ENCODE measurements at places on chromosomes 12 and 14.

GRCh38 chr12:20436316-20436715, 68.0 kb downstream of the PDE3A start:
- DNase-seq = no peak

DNA sequence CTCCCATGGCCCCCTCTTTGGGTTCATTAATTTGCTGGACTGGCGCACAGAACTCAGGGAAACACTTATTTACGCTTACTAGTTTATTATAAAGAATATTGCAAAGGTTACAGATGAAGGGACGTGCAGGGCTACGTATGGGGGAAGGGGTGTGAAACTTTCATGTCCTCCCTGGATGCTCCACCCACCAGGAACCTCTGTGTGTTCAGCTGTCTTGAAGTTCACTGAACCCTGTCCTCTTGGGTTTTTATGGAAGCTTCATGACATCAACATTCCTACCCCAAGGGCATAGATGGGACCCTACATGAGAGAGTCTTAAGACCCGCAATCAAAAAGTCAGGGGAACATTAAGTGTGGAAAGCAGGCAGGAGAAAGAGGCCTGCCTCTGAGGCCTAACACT, 58.1 kb downstream of the ADIPOR2 start:
- no peak for DNase-seq

DNA sequence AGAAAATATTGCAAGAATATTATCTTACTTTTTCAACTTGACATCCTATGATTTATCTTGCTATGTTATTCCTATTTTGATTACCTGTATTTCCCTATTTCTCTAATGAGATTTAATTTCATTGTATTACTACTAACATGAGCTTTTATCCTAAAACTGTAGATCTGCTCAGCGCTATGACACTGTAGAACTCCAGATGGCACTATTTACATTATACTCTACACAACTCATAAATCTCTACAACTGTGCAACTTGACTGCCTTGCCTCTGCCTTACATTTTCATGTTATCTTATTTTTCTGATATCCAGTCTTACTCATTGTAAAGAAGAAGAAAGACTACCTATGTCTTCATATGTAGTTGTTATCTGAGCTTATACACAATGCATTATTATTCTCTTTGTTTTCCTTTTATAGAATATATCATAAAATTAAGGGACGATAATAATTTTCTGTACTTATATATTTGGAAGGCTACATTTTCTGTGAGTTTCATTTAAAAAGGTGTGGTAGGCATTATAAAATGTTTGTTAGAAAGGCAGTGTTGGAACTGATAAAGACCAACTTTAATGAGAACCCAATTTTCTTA, 24.1 kb downstream of the NUP37 start:
- no peak for DNase-seq

GRCh38 chr12:57109207-57110103, 1.7 kb downstream of the STAT6 start:
- no peak for DNase-seq

- DNase-seq = peak; percentile 17
Observed at GRCh38 chr12:63150713-63151622, at the start of gene AVPR1A. Gene AVPR1A, minus strand, starts transcription at chr12:63151201. Its CDS starts 365 bp downstream, at chr12:63150836.

- no peak for DNase-seq
Observed at GRCh38 chr12:131860472-131861260, 32.5 kb downstream of the MMP17 start.

- DNase-seq = peak; percentile 59
Observed at GRCh38 chr12:49827401-49828099, 663 bp downstream of the NCKAP5L start.

GRCh38 chr12:119691202-119691810, 23.4 kb downstream of the PRKAB1 start:
- DNase-seq = no peak

DNA sequence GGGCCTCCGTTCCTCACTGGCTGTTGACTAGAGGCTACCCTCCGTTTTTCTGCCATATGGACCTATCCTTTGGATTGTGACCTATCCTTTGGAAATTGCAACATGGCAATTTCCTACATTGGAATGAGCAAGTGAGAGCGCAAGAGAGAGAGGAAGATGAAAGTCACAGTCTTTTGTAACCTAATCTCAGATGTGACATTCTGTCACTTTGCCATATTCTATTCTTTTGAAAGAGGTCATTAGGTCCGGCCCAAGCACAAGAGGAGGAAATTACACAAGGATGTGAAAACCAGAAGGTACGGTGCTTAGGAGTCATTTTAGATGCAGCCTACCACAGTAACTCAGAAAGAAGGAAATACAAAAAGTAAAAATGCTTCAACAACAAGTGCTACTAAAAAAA, 47.3 kb upstream of the SRP54 start:
- DNase-seq = no peak

DNA sequence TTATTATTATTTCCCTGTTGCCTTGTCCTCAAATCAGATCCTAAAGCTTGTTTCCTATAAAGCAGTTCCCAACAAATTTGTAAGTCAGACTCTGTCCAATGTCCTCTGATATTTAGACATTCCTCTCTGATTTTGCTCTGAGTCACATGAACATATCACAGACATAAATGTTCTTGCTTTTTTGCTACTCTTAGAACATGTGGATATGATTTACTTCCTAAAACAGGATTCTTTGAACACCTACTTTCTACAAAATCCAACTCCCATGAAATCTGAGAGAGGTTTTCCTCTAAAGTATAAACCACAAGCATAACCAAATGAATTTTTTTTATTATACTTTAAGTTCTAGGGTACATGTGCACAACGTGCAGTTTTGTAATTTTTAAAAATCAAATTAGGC, 181.3 kb upstream of the SLC38A2 start:
- no peak for DNase-seq

GRCh38 chr12:93089805-93090569, 160.9 kb upstream of the EEA1 start:
- no peak for DNase-seq

- DNase-seq = no peak
Observed at GRCh38 chr12:23827353-23827752, 122.1 kb downstream of the SOX5 start.

DNA sequence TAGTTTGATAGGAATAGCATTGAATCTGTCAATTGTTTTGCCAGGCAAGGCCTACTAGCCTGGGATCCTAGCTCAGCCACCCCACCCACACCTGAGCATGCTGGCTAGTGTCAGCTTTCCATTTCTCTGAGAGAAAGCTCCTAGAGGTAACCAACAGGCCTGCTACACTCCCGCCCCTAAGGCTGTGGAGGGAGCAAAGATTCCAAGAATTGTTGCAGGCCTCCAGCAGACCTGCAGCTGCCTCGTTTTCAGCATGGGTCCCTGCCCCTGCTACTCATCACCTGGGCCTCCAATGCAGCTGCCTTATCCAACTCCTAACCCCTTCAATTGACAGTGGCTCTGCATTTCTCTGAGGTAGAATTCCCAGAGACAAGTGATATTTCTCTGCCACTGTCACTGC, 852.4 kb upstream of the MDGA2 start:
- DNase-seq = no peak

- no peak for DNase-seq
Observed at GRCh38 chr12:13223179-13223804, 26.8 kb downstream of the EMP1 start.

DNA sequence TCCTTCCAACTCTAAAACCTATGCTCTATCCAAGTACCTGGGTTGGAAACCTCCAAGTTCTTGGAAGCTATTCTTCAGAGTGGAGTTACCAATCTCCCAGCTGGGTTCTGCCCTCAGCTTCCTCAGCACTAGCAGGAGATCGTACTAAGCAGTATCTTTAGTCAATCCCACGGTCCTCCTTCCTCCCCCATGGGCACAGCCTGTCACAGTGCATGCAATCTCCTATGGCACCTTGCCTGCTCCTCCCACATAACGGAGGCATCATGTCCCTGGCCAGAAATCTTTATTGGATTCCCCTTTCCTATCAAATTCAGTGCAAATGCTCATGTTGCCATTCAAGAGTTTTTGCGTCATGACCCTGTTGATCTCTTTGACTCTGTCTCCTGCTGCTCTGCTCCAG, 5.4 kb upstream of the LPAR5 start:
- no peak for DNase-seq

DNA sequence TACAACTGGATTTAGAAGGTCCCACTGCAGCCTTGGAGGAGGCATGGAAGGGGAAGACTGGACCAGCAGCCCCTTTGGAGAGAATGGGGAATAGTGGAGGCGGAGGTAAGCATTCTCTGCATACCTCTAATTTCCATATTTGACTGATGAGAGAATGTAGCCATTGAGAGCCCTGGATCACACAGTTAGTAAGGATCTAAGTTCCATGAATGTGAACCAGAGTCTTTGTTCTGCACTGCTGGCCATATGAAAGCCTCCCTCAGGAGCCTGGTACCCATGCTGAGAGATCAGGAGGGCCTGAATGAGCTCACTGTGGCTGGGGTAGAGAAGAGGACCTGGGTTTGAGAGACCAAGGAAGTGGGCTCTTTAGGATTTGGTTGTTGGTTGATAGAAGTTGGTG, 192.1 kb downstream of the TMEM132C start:
- no peak for DNase-seq

- no peak for DNase-seq
Observed at GRCh38 chr14:90514015-90514398, 117.2 kb downstream of the CALM1 start.

- no peak for DNase-seq
Observed at GRCh38 chr12:122459211-122459610, 36.7 kb upstream of the CLIP1 start.

DNA sequence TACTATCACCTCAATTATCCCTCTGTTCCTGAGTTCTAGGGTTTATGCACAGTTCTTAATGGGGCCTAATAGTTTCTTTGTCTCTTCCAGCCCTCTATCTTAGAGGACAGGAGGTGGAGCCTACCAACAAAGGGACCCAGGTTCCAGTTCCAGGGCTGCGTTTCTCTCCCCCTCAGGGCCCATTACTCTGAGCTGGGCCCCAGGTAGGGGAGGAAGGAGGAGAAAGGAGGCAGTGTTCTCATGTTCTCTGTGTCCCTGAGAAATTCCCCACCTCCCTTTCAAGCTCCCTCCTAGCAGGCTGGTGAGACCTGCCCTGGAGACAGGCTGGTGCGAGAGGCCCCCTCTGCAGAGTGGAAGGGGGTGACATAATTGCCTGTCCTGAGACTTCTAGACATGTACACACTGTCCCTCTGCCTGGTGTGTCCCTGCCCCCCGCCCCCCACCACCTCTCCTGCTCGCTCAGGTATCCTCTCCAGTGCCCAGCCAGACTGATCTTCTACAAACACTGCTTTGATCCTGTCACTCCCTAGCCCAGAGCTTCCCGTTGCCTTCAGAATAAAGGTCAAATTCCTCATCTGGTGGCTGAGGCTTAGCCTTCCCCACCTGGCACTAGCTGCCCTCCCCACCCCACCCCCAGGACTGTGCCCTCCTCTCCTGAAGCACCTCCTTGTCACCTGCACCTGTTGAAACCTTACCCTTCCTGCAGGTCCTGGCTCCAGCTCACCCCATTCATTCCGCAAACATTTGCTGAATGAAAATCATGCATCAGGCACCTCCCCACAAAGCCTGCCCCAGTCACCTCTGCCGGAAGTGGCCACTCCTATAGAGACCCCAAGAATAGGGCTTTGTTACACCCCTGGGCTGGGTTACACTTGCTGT, 21.1 kb upstream of the KRT8 start:
- DNase-seq = no peak

DNA sequence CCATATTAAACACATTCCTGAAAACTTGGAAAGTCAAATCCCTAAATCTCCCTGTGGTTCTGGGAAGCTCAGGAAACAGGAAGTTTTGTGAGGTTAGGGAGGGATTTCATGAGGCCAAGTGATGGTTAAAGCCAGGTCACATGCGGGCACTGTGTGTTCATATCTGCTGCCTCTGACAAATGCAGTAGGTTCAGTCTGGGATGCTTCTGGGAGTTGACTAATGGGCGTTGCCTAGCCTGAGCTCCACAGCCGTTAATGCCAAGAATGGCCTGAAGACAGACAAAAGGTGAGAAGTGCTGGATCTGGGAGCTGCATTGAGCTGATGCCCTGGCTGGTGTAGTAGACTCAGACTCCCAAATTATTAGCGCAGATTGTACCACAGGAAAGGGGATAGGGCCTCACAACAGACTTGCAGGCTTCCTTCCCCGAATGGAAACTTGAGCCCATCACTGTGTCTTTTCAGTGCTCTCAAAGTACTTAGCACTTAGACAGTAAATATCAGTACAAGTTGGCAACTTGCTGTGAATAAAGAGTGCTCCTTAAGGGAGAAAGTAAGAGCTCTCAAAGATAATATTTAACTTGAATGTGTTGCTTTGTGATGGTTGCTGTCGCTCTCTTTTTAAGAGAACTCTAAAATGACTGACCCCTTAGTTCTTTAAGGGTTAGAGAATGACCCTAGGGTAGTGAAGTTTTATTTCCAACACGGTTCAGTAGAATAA, 17.3 kb downstream of the GSG1 start:
- no peak for DNase-seq

GRCh38 chr12:26848156-26848825, 15.3 kb upstream of the ITPR2 start:
- DNase-seq = no peak

DNA sequence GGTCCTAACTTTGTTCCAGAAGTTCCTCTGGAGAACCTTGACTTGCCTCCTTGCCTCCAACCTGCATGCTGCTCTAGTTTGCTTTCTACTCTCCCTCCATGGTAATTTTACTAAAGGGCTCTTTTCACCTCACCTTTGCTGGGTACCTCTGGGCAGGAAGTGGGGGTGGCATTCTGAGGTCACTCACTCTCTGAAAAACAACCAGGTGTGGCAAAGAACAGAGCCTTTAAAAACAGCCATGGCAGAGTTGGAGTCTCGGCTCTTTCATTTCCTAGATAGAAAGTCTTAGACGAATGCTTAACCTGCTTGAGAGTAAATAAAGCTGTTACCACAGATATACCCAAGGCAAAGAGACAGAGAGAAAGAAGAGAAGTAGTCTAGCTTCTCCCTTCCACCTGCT, 827.9 kb downstream of the BCL11B start:
- DNase-seq = no peak

GRCh38 chr14:69968681-69969080, 89.5 kb downstream of the SMOC1 start:
- no peak for DNase-seq

- DNase-seq = no peak
Observed at GRCh38 chr12:77131977-77132490, 66.7 kb upstream of the E2F7 start.

GRCh38 chr12:32181498-32182175, 75.0 kb downstream of the BICD1 start:
- no peak for DNase-seq

- DNase-seq = no peak
Observed at GRCh38 chr14:34297786-34298520, 164.1 kb downstream of the SPTSSA start.

- DNase-seq = no peak
Observed at GRCh38 chr12:115973066-115973465, 304.4 kb downstream of the MED13L start.
